Esophagus muscularis mucosa (tissue), 4 donors: ENCODE measurements at places on chromosomes 13 and 19. TPM values are rescaled to one million over a fixed set of nuclear protein-coding genes. Genes with fewer than 3 reads are reported as not detected.

VSTM1 gene
- not detected for total RNA-seq

PTH2 gene
- not detected for total RNA-seq

FBXL3 gene
- 76.9 TPM for total RNA-seq

DNA sequence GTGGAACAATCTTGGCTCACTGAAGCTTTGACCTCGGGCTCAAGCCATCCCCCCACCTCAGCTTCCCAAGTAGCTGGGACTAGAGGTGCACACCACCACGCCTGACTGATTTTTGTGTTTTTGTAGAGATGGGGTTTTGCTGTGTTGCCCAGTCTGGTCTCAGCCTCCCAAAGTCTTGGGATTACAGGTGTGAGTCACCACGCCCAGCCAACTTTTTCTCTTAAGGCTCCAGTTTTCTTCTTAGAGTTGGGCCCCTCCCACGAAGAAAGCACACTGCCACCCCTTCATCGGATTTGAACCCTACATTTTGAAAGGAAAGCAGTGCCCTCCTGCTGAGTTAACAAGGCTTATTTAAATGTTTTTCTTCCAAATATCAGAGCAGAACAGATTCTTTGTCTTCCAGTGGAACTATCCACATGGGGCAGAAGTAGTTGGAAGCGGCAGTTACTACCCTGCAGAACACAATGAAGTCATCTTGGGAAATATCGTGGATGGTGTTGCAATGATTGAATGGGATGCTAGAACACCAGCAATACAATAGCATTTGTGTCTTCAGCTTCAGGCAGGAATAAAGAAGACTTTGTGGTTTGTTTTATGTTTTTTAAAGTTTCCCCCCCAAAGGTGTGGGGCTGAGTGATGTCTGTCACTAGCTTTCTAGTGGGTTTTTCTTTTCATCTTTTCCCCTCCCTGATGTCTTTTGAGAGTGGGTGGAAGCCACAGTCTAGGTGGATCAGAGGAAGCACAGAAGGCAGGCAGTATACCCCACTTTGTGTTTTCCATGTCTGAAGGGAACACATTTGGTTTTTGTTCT lies 8.9 kb downstream of the ACTN4 start:
- peak overlapping the region; percentile 99 for H3K27ac ChIP-seq
- H3K36me3 ChIP-seq, result peaks cover 4% of the 10 kb centered on the region
- H3K4me1 ChIP-seq, result peaks cover 100% of the 10 kb centered on the region
- no peak overlapping the region for H3K4me3 ChIP-seq
- no peaks in the 10 kb centered on the region for H3K27me3 ChIP-seq

- H3K4me3 ChIP-seq, result peak overlapping the region; percentile 63
- peak; percentile 93 for DNase-seq
- peak overlapping the region; percentile 97 for H3K27ac ChIP-seq
- H3K4me1 ChIP-seq, result peaks cover 40% of the 10 kb centered on the region
Observed at GRCh38 chr19:52188822-52189734, 774 bp upstream of the PPP2R1A start.

- no peak overlapping the region for H3K27ac ChIP-seq
- no peaks in the 10 kb centered on the region for H3K36me3 ChIP-seq
- no peak for DNase-seq
- H3K4me3 ChIP-seq, result no peak overlapping the region
- H3K4me1 ChIP-seq, result peaks cover 4% of the 10 kb centered on the region
- H3K27me3 ChIP-seq, result no peaks in the 10 kb centered on the region
Observed at GRCh38 chr13:101631395-101631794, 178.9 kb downstream of the ITGBL1 start.

DNA sequence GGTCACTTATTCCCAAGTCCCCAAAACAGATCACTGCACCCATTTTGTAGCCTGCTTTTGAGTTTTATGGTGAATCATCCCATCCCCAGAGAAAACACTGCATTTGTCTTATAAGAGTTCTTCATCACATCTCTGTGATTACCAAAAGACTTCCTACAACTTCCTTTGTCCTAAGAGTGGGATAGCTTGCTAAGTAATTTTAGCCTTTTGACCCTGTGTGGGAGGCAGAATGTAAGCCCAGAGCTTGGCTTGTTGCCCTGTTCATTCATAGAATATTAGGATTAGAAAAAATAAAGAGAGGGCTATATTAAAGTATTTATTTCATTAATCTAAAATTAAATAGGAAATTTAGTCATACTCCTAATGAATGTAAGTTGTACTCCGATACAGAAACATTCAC lies 213.3 kb downstream of the MZT1 start:
- H3K4me1 ChIP-seq, result no peaks in the 10 kb centered on the region
- no peaks in the 10 kb centered on the region for H3K27me3 ChIP-seq
- DNase-seq, result no peak
- no peak overlapping the region for H3K27ac ChIP-seq

- no peaks in the 10 kb centered on the region for H3K36me3 ChIP-seq
- no peak overlapping the region for H3K4me3 ChIP-seq
- no peak for DNase-seq
- H3K27me3 ChIP-seq, result no peaks in the 10 kb centered on the region
- H3K4me1 ChIP-seq, result no peaks in the 10 kb centered on the region
Observed at GRCh38 chr13:66076417-66076816, 1153.7 kb downstream of the PCDH9 start.

- no peaks in the 10 kb centered on the region for H3K27me3 ChIP-seq
- no peak overlapping the region for H3K27ac ChIP-seq
Observed at GRCh38 chr19:11273989-11274388, 11.7 kb upstream of the DOCK6 start.

DNA sequence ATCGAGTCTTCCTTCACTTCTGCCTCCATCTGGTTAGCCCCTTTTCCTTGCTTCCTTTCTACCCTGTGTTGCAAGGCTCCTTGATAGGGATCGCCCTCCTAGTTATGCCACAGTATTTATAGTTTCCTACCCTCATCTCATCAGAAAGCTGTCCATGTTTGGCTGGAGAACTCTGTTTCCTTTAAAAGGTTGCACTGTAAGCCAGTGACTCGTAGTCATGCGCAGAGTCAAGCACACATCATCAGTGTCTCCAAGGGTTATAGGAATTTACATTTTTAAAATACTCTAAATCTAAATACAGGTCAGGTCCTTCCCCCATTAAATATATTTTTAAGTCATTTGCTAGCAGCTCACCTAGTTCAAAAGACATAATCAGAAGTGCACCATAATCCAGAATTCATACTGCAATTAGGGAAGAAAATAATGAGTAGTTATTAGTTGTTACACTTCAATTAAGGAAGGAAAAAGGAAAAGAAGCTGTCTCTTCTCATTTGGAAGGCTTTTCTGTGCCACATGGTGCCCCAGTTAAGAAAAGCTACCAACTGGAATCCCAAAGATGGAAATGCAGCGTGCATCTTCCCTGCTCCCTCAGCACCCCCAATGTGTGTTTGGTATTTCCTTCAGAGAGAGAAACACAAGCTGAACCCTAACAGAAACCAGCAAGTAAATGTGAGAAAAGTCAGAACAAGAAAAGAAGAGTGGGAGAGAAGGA lies 81.0 kb downstream of the GPR12 start:
- no peaks in the 10 kb centered on the region for H3K27me3 ChIP-seq
- peaks cover 10% of the 10 kb centered on the region for H3K36me3 ChIP-seq
- DNase-seq, result peak; percentile 29
- no peak overlapping the region for H3K27ac ChIP-seq

GRCh38 chr19:41226874-41227390 lies 7.9 kb downstream of the AXL start:
- H3K27ac ChIP-seq, result peak overlapping the region; percentile 89
- no peaks in the 10 kb centered on the region for H3K27me3 ChIP-seq
- H3K4me3 ChIP-seq, result peak overlapping the region; percentile 57
- no peak for DNase-seq
- peaks cover 7% of the 10 kb centered on the region for H3K36me3 ChIP-seq

DNA sequence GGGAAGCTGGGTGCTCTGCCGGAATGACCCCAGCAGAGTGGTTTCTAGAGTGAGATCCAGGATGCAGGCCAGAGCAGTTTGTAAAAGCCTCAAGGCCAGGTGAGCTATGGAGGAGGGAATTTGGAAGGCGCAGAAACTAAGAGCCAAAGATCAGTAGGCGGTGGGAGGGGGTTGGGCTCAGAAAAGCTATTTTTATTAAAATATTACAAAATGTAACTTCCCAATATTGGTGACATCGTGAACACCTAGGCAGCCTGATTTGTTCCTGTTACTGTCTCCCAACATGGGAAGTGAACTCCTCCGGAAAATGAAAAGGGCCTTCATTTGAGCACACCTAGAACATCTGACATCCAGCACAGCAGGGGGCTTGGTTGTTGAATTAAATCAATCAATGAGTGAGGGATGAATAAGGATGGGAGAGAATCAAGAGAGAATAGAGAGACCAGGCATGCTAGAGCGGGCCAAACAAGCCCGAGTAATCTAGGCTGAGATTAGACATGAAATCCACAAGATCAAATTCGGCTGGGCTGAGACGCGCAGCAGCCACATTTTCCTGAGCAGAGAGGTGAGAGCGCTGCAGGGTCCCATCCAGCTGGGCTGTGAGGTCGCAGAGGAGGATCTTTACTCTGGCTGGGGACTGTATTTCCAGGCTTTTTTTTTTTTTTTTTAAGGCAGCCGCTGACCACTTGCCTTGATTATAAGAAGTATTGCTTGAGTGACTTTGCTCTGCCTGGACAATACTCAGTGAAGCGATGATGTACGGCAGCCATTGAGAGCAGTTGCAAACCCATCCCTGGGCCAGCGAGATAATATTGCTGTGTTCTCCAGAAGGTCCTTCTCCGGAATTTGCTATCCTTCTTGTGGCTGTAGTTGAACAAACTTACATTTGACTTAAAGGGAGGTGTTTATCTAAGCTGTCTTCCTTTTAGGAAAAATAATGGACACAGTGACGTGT lies 178.0 kb upstream of the KL start:
- H3K4me1 ChIP-seq, result peaks cover 14% of the 10 kb centered on the region
- peak; percentile 80 for DNase-seq
- H3K27me3 ChIP-seq, result no peaks in the 10 kb centered on the region
- H3K27ac ChIP-seq, result peak overlapping the region; percentile 37
- H3K36me3 ChIP-seq, result no peaks in the 10 kb centered on the region

GRCh38 chr13:75219479-75220237 lies 262.3 kb downstream of the TBC1D4 start:
- H3K36me3 ChIP-seq, result no peaks in the 10 kb centered on the region
- peaks cover 9% of the 10 kb centered on the region for H3K4me1 ChIP-seq
- no peak overlapping the region for H3K27ac ChIP-seq
- H3K4me3 ChIP-seq, result peak overlapping the region; percentile 29
- DNase-seq, result peak; percentile 94
- no peaks in the 10 kb centered on the region for H3K27me3 ChIP-seq
